ENCODE measurements at places on chromosomes 16 and 17.

DNA sequence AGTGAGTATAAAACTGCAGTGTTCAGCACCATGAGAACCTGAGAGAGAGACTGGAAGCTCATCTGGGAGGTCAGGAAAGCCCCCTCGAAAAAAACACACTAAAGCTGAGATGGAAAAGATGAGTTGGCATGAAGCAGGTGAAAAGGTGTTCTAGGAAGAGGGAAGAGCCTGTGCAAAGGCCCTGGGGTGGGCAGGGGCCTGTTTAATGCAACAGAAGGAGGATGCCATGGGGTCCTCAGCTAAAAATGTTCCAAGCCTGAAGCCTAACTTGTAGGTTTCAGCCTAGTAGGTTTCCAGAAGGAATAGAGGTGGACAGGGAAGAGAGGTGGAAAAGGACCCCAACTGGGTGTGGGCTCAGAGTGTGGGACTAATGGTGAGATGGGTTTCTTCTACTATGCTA, 242.3 kb upstream of the ZFHX3 start:
- no peak for DNase-seq

DNA sequence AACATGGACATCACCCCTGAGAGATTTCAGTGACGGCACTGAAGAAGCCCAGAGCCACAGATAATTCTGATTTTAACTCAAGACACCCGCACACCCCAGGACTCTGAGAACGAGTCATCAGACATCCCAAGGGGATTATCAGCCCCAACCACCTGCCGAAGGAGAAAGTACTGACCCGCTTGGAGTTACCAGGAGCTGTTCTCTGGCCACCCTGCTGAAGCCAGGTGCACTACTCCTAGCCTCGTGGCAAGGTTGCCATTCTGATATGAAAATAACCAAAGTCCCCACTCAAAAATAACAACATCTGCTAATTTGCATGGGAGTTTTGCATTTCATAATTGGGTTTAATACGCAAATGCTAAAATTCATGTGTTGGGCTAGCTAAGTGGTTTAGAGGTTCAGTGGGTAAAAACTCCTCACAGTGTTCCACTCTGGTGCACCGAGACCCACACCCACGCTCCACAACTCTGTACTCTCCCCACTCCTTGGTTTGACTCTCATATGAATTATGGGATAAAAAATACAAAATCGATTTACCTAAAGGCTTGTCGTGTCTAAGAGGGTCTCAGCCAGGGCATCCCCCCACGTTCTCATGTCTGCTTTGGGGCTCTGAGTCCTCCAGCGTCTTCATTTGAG, 143.0 kb upstream of the NOL11 start:
- no peak for DNase-seq

DNA sequence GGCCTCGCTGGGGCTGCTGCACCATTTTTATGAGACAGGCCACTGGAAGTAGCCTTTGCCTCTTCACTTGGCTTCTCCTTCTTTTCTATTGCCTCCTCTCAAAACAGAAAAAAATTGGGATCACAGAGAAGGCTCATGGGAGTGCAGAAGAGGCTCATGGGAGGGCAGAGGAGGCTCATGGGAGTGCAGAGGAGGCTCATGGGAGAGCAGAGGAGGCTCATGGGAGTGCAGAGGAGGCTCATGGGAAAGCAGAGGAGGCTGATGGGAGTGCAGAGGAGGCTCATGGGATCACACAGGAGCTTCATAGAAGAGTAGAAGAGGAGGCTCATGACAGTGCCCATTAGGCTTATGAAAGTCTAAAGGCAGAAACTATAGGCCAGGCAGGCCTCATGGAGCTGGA, 211.2 kb downstream of the IRF8 start:
- DNase-seq = no peak

DNA sequence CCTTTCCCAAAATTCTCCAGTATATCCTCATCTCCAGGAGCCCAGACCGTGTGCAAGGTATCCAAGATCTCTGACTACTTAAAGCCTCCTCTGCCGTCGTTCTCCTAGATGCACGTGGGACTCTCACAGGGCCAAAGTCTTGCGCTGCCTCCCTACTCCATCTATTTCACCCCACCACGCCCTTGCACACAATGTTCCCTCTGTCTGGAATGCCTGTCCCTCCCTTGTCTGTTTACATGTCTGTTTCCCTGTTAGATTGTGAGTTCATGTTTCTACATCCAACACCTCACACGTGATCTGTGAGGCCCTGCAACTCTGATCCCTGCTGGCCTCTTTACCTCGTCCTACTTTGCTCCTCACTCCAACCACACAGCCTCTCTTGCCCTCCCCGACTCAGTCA, 4.9 kb upstream of the FZD2 start:
- DNase-seq = no peak

- peak; percentile 87 for DNase-seq
These were observed 9.0 kb upstream of the CDH5 start for GRCh38 chr16:66357523-66357928.

- no peak for DNase-seq
These were observed 5.9 kb downstream of the CYB561 start for GRCh38 chr17:63440127-63440769.

DNA sequence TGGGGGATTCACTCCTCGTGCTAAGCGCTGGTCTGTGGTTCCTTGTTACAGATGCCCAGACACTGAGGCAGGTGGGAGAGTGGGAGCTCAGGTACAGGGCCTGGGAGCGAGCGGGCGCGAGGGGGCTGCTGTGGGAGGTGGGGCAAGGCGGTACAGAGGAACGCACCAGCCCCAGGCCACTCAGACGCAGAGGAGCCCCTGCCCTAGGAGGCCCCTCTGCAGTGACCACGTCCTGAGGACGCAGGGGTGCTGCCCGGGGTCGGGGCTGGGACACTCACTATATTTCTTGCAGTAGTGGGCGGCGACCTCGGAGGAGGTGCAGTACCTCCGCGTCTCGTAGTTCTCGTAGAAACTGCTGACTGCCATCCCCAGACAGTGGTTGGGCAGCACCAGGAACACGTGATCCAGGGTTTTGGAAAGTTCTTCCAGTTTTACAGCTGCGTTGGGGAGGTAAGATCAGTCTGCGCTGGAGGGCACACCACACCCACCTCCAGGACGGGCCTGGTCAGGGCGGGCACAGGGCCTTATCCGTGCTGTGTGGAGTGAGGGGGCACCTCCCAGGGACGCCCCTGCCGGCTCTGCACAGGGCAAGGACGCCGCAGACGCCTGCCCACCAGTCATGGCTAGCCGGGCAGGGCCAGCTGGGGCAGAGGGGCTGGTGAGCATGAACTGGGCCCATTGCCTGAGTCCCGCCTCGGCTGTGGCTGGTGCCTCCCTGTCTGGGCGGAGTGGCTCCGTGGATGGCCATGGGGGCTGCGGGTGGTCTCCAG, 16.3 kb upstream of the RNPS1 start:
- no peak for DNase-seq

- peak; percentile 72 for DNase-seq
These were observed at the start of gene STX1B for GRCh38 chr16:31010585-31011325. Gene STX1B (minus strand): TSS chr16:31010638. CDS start chr16:31010396, 242 bp downstream.

GRCh38 chr17:48231995-48232959, 124.7 kb downstream of the SNX11 start:
- DNase-seq = no peak

DNA sequence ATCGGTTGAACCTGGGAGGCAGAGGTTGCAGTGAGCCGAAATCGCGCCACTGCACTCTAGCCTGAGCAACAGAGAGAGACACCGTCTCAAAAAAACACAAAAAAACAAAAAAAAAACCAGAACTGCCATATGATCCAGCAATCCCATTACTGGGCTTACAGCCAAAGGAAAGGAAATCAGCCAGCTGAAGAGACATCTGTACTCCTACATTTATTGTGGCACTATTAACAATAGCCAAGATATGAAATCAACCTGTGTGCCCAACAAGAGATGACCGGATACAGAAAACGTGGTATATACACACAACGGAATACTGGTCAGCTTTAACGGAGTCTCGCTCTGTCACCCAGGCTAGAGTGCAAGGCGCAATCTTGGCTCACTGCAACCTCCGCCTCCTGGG, 14.6 kb downstream of the FANCA start:
- DNase-seq = no peak

GRCh38 chr16:5031601-5032000, 2.1 kb downstream of the NAGPA start:
- no peak for DNase-seq

DNA sequence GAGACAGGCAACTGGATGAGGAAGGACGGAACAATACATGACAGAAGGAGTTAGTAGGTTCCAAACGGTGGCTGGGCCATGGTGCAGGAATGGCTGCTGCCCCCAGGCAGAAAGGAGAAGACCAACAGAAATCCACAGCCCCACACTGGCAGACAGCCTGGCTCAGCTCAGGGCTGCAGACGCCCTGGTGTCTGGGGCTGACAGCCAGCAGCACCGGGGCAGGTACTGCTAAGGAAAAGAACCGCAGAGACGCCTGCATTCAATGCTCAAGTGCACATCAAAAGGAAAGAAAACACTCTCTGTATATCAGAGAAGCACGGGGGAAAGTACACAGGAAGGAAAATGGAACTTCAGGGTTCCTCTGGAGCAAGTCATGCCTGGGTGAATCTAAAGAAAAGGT, 53.4 kb downstream of the GAS7 start:
- no peak for DNase-seq

DNA sequence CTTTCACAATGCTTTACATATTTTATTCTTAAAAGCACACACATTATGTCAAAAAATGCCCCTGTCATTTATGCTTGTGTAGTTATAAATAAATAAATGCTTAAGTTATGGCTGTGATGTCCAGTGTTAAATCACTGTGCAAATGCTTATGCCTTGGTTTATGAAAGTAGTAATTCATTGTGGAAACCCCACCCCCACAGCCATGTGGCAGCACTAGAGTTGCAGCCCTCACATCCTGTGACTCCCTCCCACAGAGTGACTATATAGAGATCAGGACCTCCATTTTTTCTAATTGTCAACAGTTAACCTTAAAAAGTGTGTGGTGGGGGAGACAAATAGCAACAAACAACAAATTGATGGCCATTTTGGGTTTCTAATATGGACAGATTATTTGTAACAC, 2.4 kb downstream of the SKAP1 start:
- no peak for DNase-seq

GRCh38 chr17:58918884-58919283, 163.2 kb downstream of the PPM1E start:
- DNase-seq = no peak

GRCh38 chr16:30724641-30725417, 23.4 kb upstream of the PHKG2 start:
- no peak for DNase-seq

DNA sequence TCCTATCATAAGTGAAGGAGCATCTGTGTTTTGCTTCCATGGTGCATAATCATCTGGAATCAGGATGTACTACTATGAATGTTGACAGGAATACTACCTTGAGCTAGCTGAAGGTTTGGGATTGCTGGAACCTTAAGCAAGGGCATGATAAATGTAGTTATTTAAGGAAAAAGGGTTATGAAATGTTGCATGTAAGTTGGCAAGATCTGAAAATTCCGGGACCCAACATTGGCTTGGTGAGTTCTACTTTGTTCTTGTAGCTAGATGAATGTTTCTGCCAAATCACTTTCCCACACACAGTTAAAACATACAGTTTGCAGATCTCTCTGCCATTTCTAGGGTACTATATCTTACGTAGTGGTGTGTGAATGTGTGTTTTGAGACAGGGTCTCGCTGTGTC, 13.6 kb downstream of the RHOT1 start:
- DNase-seq = no peak

DNA sequence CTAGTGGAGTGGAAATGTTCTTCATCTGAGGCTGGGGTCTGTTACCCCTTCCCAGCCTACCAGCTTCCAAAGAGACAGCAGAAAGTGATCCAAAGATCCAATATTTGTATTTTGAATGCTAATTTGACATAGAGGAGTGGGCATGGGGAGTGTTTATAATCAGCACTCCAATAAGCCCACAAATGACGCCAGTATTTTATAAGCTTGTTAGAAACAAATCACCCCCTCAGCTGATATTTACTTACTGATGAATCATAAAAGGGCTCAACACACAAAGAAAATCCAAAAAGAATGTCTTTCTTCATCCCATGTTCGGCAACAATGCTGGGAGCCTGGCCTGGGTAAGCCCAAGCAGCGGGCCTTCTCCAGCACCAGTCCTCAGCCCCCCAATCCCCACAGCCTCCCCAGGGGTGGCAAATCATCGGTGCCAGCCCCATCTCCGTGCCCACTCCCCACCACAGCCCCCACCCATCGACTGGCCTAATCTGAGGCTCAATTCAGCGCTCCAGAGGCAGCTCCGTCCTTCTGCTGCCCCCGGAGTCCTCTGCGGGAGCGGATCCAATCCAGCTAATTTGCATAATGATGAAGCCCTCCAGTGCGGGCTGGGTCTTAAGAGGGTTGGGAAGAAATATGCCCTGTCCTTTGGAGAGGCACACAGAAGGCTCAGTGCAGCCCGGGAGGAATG, 169.5 kb downstream of the C16orf78 start:
- DNase-seq = no peak

GRCh38 chr16:4245077-4245791, 3.4 kb upstream of the SRL start:
- no peak for DNase-seq

GRCh38 chr17:9402590-9403199, 172.9 kb downstream of the STX8 start:
- peak; percentile 11 for DNase-seq

GRCh38 chr16:30767767-30768465, 5.8 kb downstream of the RNF40 start:
- DNase-seq = no peak

- DNase-seq = no peak
These were observed 260.6 kb downstream of the C16orf95 start for GRCh38 chr16:87056551-87056950.

DNA sequence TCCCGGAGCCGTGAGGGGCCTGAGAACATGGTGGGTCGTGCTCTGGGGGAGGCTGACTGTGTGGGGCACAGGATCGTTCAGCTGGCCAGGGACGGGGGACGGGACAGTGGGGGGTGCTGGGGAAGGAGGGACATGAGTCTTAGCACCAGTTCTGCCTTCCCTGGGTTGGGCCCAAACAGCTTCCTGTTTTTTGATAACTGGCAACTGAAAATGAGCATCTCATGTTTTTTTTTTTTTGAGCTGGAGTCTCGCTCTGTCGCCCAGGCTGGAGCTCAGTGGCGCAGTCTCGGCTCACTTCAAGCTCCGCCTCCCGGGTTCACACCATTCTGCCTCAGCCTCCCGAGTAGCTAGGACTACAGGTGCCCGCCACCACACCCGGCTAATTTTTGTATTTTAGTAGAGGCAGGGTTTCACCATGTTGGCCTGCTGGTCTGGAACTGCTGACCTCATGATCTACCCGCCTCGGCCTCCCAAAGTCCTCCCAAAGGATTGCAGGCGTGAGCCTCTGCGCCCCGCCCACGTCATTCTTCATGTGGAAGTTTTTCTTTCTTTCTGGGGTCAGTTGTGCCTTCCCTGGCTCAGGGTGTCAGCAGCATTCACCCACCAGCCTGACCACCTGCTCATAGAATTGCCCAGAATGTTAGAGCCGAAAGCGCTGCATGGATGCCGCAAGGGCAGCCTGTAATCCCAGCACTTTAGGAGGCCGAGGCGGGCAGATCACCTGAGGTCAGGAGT, 6.4 kb downstream of the ASPSCR1 start:
- DNase-seq = no peak

- peak; percentile 91 for DNase-seq
These were observed at the start of gene ATP6V0C for GRCh38 chr16:2513405-2514332. Gene ATP6V0C (plus strand): TSS chr16:2513952. CDS start chr16:2514104, 152 bp downstream.

- DNase-seq = no peak
These were observed 16.7 kb upstream of the MTMR4 start for GRCh38 chr17:58531122-58531521.

- DNase-seq = no peak
These were observed 35.9 kb downstream of the CBFA2T3 start for GRCh38 chr16:88940862-88941817.
